ENCODE measurements at places on chromosomes 4 and X.

GRCh38 chrX:66731398-66731797 lies 92.5 kb upstream of the EDA2R start:
- no peak overlapping the region for H3K4me3 ChIP-seq
- no peak overlapping the region for H3K27ac ChIP-seq
- DNase-seq: no peak
- H3K27me3 ChIP-seq: no peaks in the 10 kb centered on the region
- no peaks in the 10 kb centered on the region for H3K4me1 ChIP-seq
- H3K36me3 ChIP-seq: no peaks in the 10 kb centered on the region

- no peak overlapping the region for H3K27ac ChIP-seq
- H3K4me1 ChIP-seq: no peaks in the 10 kb centered on the region
- no peaks in the 10 kb centered on the region for H3K36me3 ChIP-seq
- no peak overlapping the region for H3K4me3 ChIP-seq
- DNase-seq: no peak
Measured at GRCh38 chr4:89509708-89510281, 202.2 kb upstream of the GPRIN3 start.

GRCh38 chr4:76831711-76832373 lies 66.1 kb downstream of the SOWAHB start:
- H3K27ac ChIP-seq: peak overlapping the region; percentile 89
- H3K27me3 ChIP-seq: no peaks in the 10 kb centered on the region
- no peak for DNase-seq

- H3K27me3 ChIP-seq: no peaks in the 10 kb centered on the region
- H3K36me3 ChIP-seq: peaks cover 4% of the 10 kb centered on the region
- H3K27ac ChIP-seq: peak overlapping the region; percentile 96
Measured at GRCh38 chrX:23503835-23504539, 163.3 kb upstream of the PRDX4 start.

DNA sequence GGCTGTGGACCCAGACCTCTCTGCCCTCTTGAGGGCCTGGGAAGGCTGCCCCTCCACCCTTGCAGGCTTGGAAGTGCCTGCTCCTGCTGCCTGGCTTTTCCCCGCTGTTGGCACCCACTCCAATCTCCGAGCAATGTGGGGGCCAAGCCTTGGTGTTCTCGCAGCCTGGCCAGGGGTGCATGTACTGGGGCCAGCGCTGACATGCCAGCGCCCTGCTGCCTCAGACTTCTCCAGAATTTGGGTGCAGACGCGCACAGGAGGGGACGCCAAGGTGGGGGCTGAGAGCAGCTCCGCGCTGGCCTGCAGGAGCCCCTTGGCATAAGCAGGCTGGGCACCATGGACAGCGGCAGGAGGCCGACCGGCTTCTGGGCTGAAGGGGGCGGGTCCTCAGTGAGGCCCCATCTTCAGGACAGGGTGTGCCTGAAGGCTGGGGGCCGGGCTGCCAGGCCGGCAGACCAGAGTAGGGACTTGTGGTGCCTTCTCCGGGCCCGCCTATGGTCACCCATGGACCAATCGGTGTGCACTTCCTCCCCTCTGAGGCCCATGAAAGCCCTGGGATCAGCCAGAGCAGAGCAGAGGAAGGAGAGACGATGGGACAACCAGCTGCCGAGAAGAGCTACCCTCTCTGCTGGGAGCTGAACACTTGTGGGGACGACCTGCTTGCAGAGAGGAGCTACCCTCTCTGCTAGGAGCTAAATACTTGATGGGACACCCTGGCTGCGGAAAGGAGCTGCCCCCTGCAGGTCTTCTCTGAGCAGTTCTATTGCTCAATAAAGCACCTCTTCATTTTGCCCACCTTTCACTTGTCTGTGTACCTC lies 118.3 kb downstream of the DNAAF6 start:
- H3K27me3 ChIP-seq: peaks cover 2% of the 10 kb centered on the region
- DNase-seq: peak; percentile 68
- no peaks in the 10 kb centered on the region for H3K36me3 ChIP-seq
- no peak overlapping the region for H3K27ac ChIP-seq
- H3K4me1 ChIP-seq: no peaks in the 10 kb centered on the region
- H3K4me3 ChIP-seq: no peak overlapping the region

DNA sequence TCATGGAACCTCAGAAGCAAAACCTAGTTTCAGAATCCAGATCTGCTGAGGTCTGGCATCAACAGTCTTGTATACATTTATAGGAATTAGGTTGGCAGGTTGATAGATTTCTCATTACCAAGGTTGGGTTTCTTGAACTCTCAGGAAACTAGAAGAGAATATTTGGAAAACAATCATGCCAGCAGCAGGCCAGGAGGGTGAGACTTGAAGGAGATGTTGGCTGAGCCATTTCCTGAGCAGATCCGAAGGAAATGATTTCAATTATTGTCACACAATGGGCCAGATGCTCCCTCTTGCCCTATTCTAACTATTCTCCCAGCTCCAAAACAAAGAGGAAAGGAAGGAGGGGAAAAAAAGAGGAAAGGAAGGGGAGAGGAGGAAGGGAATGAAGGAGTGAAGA lies 45.2 kb downstream of the SHROOM4 start:
- H3K27ac ChIP-seq: no peak overlapping the region
- peaks cover 6% of the 10 kb centered on the region for H3K4me1 ChIP-seq
- H3K4me3 ChIP-seq: no peak overlapping the region
- H3K36me3 ChIP-seq: no peaks in the 10 kb centered on the region

- no peak for DNase-seq
- H3K36me3 ChIP-seq: no peaks in the 10 kb centered on the region
- peaks cover 23% of the 10 kb centered on the region for H3K4me1 ChIP-seq
- peak overlapping the region; percentile 86 for H3K27ac ChIP-seq
Measured at GRCh38 chr4:78684325-78685079, 91.6 kb upstream of the BMP2K start.

DNA sequence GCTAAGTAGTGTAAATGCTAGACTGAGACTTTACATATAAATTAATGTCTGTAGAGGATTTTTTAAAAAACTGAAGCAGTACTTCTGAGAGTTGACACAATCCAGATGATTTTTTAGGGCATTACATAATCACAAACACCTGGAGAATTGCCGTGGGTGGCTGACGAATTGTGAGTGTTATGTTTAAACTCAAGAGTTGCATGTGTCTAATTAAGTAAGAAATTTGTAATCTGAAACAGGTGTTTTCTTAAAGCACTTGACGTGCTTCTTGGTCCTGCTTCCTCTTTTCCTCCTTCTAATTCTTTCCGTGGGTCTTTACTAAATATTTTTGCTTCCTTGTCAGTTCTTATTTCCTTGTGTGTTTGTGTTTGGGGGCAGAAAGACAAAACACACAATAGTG lies 27.8 kb downstream of the PIR start:
- no peaks in the 10 kb centered on the region for H3K27me3 ChIP-seq
- H3K4me3 ChIP-seq: no peak overlapping the region
- no peak overlapping the region for H3K27ac ChIP-seq
- peaks cover 3% of the 10 kb centered on the region for H3K36me3 ChIP-seq
- no peaks in the 10 kb centered on the region for H3K4me1 ChIP-seq

DNA sequence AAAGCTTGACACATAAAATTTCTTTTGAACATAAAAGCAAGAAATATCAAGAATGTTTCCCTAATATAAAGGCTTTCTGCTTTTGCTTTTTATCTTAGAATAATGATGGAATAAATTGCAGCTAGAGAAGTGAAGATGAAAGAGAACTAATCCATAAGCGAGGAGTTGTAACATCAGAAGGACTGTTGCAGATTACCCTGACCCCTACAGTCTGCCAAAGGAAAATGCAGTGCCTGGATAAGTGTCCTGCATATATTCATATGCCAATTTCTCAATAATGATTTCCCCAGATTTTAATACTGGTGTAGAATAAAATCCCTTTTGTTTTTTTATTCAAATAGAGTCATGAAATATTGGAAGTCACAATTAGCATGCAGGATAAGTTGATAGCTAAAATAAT lies 115.9 kb downstream of the MAGEC2 start:
- no peak overlapping the region for H3K4me3 ChIP-seq
- H3K4me1 ChIP-seq: no peaks in the 10 kb centered on the region
- H3K36me3 ChIP-seq: no peaks in the 10 kb centered on the region

GRCh38 chr4:154577324-154577723 lies 13.2 kb downstream of the FGA start:
- H3K4me1 ChIP-seq: no peaks in the 10 kb centered on the region
- H3K4me3 ChIP-seq: no peak overlapping the region
- H3K27ac ChIP-seq: no peak overlapping the region
- no peaks in the 10 kb centered on the region for H3K36me3 ChIP-seq

DNA sequence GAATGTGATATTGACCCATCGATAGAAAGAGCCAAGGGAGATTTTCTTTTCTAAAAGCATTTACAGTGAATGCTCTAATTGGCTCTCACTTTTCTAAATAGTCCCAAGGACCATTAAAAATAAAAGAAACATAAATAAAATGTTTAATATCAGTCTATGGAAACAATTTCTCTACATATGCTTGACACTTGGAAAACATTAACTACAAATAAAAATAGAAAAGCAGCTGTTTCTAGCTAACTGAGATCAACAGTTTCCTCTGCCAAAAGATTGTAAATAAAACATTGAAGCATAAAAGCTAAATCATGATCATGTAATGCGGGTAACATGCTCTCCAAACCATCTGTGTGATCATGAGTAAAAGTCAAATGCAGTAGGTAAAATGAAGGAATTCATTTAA lies 49.7 kb downstream of the CORIN start:
- H3K4me3 ChIP-seq: no peak overlapping the region
- no peak overlapping the region for H3K27ac ChIP-seq
- H3K4me1 ChIP-seq: no peaks in the 10 kb centered on the region
- peaks cover 23% of the 10 kb centered on the region for H3K27me3 ChIP-seq
- no peak for DNase-seq
- no peaks in the 10 kb centered on the region for H3K36me3 ChIP-seq

- DNase-seq: no peak
- H3K27ac ChIP-seq: no peak overlapping the region
- H3K27me3 ChIP-seq: no peaks in the 10 kb centered on the region
- peaks cover 8% of the 10 kb centered on the region for H3K36me3 ChIP-seq
- no peak overlapping the region for H3K4me3 ChIP-seq
Measured at GRCh38 chrX:130025256-130025655, 42.8 kb downstream of the BCORL1 start.

DNA sequence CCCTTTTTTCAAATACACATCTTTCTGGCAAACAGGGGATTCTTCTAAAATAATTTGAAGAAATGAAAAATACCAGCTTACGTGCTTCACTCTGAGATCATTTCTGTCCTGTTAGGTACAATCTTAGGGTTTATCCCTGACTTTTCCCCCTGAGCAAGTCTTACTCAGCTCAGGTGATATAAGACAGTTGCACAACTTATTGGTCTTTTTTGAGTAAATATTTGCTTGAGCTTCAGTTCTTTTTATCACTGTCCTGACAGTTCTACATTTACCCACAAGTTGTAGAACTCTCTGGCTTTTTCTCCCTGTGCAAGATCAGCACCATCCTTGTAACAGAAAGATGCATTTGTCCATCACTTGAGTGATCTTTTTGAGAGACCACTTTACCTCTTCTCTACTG lies 84.9 kb downstream of the MID1IP1 start:
- DNase-seq: no peak
- no peaks in the 10 kb centered on the region for H3K27me3 ChIP-seq
- no peak overlapping the region for H3K4me3 ChIP-seq
- no peaks in the 10 kb centered on the region for H3K4me1 ChIP-seq
- H3K36me3 ChIP-seq: no peaks in the 10 kb centered on the region

GRCh38 chr4:67651536-67651935 lies 49.4 kb downstream of the UBA6 start:
- no peak overlapping the region for H3K27ac ChIP-seq
- H3K36me3 ChIP-seq: peaks cover 30% of the 10 kb centered on the region
- DNase-seq: no peak
- no peak overlapping the region for H3K4me3 ChIP-seq
- H3K27me3 ChIP-seq: no peaks in the 10 kb centered on the region

- DNase-seq: no peak
- peaks cover 2% of the 10 kb centered on the region for H3K27me3 ChIP-seq
- no peak overlapping the region for H3K4me3 ChIP-seq
- H3K27ac ChIP-seq: no peak overlapping the region
- no peaks in the 10 kb centered on the region for H3K36me3 ChIP-seq
Measured at GRCh38 chrX:18146954-18147353, 73.7 kb downstream of the BEND2 start.

DNA sequence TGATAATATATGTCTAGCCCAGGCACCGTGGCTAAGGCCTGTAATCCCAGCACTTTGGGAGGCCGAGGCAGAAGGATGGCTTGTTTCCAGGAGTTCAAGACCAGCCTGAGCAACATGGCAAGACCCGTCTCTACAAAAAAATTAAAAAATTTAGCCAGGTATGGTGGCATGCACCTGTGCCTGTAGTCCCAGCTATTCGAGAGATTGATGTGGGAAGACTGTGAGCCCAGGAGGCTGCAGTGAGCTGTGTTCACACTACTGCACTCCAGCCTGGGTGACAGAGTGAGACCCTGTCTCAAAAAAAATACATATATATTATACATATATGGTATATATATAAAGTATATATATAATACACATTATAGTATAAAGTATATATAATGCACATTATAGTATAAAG lies 162.0 kb upstream of the MAB21L2 start:
- no peak for DNase-seq
- H3K27me3 ChIP-seq: no peaks in the 10 kb centered on the region
- no peaks in the 10 kb centered on the region for H3K4me1 ChIP-seq

DNA sequence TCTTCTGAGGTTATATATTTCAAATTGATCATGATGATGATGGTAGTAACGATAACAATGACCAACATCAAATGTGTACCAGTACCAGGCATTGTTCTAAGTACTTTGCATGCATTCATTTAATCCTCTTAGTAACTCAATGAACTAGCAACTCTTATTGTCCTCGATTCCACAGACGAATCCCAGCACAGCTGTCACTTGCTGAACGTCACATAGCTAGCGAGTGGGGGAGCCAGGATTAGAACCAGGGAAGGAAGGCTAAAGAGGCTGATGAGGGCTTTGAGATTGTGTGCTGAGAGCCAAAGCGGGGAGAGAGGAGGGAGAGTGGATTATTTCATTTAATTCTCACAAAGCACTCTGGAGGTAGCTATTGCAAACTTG lies 103.6 kb downstream of the PHOX2B start:
- no peak overlapping the region for H3K4me3 ChIP-seq
- peaks cover 3% of the 10 kb centered on the region for H3K36me3 ChIP-seq
- no peak overlapping the region for H3K27ac ChIP-seq
- no peak for DNase-seq

- no peaks in the 10 kb centered on the region for H3K4me1 ChIP-seq
- H3K27ac ChIP-seq: no peak overlapping the region
- no peaks in the 10 kb centered on the region for H3K36me3 ChIP-seq
- no peak for DNase-seq
- H3K4me3 ChIP-seq: no peak overlapping the region
- no peaks in the 10 kb centered on the region for H3K27me3 ChIP-seq
Measured at GRCh38 chrX:78029663-78030062, 60.2 kb upstream of the PGAM4 start.

- no peaks in the 10 kb centered on the region for H3K27me3 ChIP-seq
- H3K36me3 ChIP-seq: no peaks in the 10 kb centered on the region
- H3K27ac ChIP-seq: no peak overlapping the region
- no peak overlapping the region for H3K4me3 ChIP-seq
Measured at GRCh38 chrX:138298268-138298667, 413.2 kb downstream of the FGF13 start.

Data from chondrocyte (in vitro differentiated cells).